BJ (cell line): ENCODE measurements at places on chromosomes 6 and 20.

- no peak for DNase-seq
Observed at GRCh38 chr6:32195902-32196681, 3.6 kb upstream of the GPSM3 start.

DNA sequence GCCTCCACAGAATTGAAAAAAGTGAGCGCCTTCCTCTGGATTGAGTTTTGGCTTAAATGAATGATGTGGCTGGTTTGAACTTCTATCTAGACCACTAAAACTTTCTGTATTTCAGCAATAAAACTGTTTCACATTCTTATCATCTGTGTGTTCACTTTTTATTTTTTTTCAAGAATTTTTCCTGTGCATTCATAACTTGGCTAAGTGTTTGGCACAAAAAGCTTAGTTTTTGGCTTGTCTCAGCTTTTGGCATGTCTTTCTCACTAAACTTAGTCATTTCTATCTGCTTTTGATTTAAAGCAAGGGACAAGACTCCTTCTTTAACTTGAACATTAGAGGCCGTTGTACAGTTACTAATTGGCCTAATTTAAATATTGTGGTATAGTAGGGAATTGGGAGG is 1015.1 kb downstream of the EPHA7 start:
- peak; percentile 8 for DNase-seq

- DNase-seq, result no peak
Observed at GRCh38 chr20:44810391-44811149, at the start of gene RIMS4. RIMS4 (minus strand) TSS chr20:44810546; CDS start chr20:44810271, 275 bp downstream.

DNA sequence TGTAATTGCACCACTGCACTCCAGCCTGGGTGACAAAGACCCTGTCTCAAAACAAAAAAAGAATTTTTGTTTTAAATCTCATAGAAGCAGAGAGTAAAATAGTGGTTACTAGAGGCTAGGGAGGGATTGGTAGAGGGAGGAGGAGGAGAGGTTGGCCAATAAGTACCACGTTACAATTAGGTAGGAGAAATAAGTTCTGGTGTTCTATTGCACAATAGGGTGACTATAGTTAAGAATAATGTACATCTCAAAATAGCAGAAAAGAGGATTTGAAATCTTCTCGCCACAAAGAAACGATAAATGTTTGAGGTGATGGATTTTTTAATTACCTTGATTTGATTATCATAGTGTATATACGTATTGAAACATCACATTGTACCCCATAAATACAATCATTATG is 27.1 kb upstream of the TOP1 start:
- DNase-seq, result no peak
